Activated CD4-positive, alpha-beta memory T cell treated with anti-CD3 and anti-CD28 coated beads for 36 hours (primary cell): ENCODE measurements at places on chromosomes 4 and X.

GRCh38 chrX:131724292-131724691, 180.4 kb downstream of the OR13H1 start:
- DNase-seq = no peak

DNA sequence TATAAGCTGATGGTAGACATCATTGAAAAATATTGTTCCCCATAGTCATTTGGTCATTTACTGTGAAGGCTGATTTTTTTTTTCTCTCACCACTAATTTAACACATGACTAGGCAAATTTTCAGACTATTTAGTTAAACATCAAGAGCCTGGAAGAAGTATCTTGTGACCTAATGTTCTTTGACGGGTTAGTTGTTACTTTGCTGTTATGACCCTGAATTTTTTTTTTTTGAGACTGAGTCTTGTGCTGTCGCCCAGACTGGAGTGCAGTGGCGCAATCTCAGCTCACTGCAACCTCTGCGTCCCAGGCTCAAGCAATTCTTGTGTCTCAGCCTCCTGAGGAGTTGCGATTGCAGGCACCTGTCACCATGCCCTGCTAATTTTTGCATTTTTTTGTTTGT, 67.0 kb downstream of the HPF1 start:
- no peak for DNase-seq

DNA sequence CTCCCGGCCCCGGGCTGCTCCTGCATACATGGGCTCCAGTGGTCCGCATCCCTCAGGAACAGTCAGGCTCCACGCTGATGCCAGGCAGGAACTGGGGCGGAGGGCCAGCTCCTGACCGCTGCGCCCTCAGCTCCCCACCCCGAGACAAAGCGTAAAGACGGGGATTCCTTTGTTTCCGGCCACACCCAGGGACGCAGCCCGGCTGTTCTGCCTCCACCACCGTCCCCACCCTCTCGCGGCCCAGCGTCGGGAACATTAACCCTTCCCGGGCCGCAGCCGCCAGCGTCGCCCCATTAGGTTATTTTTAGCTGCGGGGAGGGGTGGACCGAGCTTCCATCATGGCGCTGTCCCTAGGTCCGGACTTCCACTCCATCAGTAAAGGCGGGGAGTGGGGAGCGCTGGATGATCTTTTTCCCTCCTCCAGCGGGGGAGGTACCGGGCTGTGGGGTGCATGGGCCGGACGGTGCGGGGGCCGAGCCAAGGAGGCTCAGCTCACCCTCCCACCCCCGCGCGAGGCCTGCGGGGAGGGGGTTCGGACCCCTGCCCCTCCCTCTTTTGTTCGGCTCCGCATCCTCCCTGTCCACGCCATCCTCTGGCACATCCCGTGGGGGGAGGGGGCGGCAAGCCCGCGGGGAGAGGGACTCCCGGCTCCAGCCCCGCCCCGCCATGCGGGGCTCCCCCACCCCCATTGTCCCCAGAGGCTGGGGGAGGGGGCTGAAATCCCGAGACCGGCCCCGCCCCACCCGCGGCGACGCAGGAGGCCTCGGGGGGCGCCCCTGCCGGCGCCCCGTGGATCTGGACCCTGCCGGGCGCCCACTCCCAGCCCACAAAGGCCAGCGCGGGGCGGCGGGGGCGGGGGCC, 5.3 kb downstream of the CRMP1 start:
- no peak for DNase-seq

DNA sequence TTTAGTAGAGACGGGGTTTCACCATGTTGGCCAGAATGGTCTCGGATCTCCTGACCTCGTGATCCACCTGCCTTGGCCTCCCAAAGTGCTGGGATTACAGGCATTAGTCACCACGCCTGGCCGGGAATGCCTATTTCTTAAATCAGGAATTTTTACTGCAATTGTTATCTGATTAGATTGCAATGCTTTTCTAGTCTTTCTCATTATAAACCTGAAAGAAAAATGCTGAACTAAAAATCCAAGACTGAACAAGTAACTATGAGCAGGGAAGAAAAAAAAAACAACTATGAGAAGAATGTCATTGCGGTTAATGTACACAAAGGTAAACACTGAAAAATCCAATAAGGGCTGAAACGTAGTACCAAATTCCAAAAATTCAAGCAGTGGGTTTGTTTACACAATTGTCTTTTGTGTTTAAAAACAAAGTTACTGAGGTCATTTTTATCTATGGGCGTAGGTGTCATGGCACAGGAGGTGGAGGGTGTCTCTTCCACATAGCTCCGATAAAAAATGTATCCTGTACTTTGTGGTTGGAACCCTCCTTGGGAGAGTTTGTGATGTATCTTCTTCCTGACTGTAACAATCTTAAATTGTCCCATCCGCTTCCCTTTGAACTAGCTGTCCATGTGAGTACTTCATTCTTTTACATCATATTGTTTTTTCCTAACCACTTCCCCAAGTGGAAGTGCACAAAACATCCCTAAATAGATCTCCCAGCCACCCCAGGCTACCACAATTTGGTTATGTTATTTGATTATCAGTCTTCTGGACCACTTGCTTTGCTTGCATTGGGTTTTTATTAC, 11.1 kb upstream of the TMEM156 start:
- DNase-seq = no peak

DNA sequence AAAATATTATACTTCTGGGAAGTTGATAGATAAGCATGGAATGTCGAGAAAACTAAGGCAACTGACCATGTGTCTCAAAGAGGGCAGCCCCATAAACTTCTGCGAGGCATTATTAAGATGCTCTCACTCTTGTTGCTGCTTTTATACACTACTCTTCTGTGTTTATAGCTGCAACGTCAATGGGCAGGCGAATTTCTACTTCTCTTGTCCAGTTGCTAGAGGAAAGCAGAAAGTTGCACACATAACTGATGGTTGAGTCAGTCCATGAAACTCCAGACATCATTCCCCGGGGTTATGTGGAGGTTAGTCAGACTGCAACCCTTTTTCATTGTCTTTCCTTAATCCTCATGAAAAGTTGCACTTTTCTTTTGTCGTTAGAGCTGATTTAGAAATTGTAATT, 39.8 kb downstream of the VCX3B start:
- DNase-seq = no peak

DNA sequence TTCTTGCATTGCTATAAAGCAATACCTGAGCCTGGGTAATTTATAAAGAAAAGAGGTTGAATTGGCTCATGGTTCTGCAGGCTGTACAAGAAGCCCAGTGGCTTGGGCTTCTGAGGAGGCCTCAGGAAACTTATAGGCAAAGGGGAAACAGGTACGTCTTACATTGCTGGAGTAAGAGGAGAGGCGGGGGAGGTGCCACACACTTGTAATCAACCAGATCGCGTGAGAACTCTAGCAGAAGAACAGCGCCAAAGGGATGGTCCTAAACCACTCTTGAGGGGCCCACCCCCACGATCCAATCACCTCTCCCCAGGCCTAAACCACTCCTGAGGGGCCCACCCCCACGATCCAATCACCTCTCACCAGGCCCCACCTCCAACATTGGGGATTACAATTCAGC, 50.6 kb upstream of the SHOX start:
- DNase-seq = no peak

- DNase-seq = no peak
Measured at GRCh38 chr4:127097061-127097460, 535.7 kb upstream of the INTU start.

GRCh38 chrX:38649674-38650647, 88.6 kb downstream of the TSPAN7 start:
- no peak for DNase-seq

DNA sequence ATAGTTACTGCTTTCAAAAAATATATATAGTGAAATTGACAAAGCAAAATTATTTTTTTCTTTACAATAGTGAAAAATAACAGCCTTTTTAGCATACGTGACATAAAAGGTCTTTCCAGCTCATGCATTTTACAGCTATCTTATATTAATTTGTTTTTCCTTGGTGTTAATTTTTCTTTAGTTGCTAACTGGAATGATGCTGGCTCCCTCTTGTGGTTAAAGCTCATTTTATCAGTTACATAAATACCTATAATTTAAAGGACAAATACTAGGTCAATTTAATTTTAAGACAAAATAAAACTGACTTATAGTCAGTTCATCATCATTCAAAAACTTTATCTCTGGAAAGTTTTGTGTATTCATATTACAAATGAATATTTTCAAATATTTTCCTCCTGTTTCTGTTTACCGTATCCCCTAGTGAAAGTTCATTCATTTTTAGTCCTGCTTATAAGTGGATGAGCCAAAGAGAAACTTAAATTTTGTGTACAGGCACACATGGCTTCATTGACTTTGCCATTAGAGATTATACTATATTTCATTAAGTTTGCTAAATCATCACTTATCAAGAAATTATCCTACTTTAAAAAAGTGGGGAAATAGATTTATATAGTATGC, 9.9 kb upstream of the ANAPC4 start:
- no peak for DNase-seq

- no peak for DNase-seq
Measured at GRCh38 chr4:140109292-140109691, 44.7 kb downstream of the MAML3 start.

- no peak for DNase-seq
Measured at GRCh38 chr4:11496351-11496829, 67.7 kb upstream of the HS3ST1 start.

DNA sequence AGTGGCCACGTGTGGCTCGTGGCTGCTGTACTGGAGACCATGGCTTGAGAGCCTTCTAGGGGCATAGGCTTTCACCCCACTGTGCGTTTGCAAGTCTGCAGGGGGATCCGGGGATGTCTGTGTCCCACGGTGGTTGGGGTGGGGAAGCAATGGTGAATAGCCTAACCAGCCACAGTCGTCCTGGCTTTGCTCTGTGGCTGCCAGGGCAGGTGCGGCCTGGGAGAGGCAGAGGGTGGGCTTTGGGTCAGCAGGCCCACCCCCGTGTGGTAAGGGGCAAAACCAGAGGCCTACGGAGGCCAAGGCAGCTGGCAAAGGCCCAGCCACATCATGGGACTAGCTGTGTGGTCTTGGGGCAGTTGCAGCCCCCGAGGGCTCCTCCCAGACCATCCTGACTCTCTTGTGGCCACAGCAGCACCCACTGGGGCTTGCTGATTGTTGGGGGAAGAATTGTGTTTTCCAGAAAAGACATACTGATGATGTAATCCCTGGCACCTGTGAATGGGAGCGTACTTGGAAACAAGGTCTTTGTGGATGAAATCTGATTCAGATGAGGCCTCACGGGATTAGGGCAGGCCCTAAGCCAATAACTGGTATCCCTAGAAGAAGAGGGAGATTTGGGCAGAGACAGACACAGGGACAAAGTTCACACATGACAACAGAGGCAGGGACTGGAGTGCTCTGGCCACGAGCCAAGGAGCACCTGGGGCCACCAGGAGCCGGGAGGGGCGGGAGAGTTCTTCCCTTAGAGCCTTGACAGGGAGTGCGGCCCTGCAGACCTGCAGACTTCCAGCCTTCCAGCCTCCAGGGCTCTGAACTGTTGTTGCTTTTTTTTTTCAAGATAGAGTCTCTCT, 2.9 kb downstream of the CPZ start:
- DNase-seq = no peak

DNA sequence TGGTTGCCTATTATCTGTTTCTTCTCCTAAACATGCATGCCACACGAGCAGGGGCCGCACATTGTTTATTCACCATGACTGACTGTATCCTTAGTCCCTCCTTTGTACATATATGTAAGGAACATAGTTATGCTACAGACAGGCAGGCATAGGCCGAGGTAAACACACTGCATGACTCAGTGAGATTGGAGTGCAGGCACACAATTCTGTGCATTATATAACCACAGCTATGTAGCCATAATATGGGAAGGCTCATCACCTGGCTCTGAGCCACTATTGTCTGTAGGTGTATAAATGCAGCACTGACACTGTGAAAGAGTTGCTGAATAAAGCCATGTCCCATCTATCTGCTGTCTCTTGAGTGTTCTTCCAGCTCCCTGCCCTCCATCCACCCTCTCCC, 431.6 kb downstream of the IDS start:
- DNase-seq = no peak

GRCh38 chr4:2852481-2852921, 8.9 kb downstream of the ADD1 start:
- DNase-seq = no peak

GRCh38 chr4:78544678-78545077, 6.9 kb upstream of the ANXA3 start:
- DNase-seq = no peak

DNA sequence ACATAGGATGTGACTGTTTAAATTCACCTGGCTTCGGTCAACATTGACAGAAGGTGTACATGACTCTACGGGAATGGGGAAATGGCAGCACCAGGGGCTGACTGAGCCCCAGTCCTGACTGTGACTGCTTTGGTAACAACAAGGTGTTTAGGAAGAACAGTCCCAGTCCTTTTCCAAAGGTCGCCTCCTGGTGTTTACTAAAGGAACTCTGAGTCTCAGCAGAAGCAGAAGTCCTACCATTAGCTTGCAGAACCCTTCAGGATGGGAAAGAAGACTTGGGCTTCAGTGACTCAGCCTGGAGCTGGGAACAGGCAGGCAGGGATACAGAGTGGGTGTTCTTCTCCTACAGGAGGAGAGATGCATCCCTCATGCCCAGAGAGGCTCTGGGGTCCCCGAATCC, 103.3 kb downstream of the MGST2 start:
- DNase-seq = no peak

DNA sequence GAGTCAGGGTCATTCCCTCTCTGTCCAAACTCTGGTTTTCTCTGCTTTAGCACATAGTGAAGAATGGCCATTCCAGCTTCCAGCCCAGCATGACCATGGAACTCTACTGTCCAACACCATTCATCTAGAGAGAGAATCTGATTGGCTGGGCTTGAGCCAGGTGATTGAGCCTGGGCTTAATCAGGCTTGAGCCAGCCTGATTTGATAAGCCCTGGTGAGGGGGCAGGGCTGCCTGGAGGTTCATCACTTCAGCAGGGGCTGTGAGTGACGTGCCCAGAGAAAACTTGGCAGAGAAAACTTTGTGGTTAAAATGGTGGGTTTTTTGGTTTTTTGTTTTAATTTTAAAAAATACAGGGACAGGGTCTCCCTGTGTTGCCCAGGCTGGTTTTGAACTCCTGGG, 62.5 kb downstream of the KIAA0232 start:
- no peak for DNase-seq

DNA sequence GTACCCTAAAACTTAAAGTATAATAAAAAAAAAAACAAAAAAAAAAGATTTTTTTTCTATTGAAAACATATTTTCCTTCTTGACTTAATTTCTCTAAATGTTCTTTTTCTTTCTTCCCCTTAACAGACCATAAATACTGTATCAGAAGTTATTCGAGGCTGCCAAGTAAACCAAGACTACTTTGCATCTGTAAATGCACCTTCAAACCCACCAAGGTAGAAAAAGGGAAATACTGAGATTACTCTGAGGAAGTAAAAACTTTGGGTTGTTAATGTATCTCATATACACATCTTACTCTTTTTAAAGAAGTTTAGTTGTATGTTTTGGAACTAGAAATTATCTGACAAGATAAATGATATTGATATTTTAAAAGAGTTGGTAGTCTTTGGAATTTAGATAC, 65.6 kb downstream of the USO1 start:
- no peak for DNase-seq
